Mesenteric fat pad (tissue), 1 donor: ENCODE measurements at places on chromosomes 1 and 21. TPM values are rescaled to one million over a fixed set of nuclear protein-coding genes. Genes with fewer than 3 reads are reported as not detected.

The AHCTF1 gene
- 38.8 TPM for total RNA-seq

The SERPINC1 gene
- total RNA-seq: not detected

The CELA3A gene
- 4.1 TPM for total RNA-seq

DNA sequence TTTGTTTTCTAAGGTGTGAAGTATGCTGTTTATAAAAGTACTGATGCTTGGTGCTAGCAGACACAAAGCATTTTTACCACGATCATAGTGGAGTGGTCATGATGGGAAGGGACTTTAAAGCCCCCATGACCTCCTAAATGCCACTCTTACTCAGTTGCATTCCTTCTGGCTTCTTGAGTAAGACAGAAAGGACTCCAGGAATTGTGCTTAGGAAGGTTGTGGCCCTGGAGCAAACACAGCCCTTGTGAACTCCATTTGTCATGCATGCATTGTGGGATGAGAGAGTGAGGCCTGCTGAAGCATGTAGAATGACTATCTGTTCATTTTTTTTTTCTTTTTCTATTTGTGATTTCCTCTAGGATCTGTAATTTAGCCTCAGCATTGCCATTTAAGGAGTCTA is 34.2 kb downstream of the AK5 start:
- DNase-seq: no peak

DNA sequence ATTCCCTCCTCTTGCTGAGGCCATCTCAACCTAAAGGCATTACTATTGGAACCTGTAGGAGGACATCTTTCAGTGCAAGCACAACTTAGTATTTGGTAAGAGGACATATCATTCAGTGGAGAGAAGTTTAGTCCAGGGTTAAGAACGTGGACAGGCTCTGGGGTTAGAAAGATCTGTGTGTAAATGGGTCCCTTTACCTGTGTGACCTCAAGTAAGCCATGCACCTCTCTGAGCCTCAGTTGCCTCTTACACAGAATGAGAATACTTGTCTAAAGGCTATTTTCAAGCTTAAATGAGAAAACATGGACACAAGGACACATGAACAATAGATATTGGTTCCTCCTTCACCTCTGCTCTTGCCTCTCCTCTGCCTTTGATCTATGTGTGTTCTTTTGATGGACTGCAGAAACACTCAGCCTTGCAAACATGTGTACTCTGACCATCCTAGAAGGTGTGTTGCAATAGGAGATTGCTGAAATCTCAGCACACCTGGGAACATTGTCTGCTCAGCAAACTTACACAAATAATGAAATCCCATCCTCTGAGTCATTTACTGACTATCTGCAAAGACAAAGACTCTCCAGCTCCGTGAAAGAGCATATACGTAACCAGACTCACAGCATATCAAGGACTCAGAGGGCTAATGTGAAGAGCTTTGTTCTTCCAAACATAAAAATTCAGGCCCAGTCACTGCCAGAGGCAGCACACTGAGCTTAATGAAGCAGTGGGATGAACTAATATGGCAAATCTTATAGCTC is 143.8 kb downstream of the DAB1 start:
- no peak for DNase-seq

- peak; percentile 26 for DNase-seq
Measured at GRCh38 chr1:43419627-43420425, 30.1 kb downstream of the SZT2 start.

DNA sequence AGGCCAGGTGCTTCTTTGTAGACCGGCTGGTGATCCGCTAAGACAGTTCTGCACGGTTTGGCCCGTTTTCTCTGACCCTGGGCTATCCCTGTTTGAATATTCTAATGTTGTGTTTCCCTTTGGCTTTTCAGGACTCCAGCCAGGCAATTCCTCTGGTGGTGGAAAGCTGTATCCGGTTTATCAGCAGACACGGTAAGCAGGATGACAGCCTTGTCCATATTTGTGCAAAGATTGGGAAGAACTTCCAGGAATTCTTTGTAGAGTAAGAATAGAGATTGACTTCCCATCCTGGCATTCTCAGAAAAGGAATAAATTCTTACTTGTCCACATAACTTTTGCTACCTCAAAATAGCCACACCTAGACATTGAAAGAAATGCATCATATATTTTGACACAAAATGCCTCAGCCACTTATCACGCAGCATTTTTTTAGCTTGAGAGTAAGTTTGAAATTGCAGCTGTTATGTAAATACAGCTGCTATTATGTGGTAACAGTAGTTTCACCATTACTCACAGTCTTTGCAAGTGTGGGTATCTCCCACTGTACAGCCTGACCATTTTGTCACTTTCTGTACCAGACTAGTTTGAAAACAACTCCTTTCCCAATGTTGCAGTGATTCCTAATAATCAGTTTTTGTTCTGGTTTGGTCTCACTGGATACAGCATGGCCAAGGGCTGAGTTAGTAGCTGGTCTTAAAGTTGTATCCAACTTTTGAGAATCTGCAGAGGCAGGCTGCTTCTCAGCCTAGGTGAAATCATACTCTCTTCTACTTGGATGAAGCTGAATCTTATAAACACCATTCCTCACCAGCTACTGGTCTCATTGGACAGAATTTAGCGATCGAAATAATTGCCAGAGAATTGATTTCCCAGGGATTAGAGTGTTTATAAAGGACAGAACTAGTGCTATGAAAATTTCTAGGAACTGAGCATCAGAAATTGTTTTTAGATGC is 40.0 kb upstream of the IKBKE start:
- no peak for DNase-seq
